Activated CD4-positive, alpha-beta T cell treated with anti-CD3 and anti-CD28 coated beads, Interleukin-2, amount 10 ng/mL, durations not matched to agents 7 days and 5 days (primary cell): ENCODE measurements at places on chromosomes 11 and 22.

- DNase-seq = no peak
Measured at GRCh38 chr11:34132261-34132965, 27.0 kb downstream of the NAT10 start.

- DNase-seq = no peak
Measured at GRCh38 chr11:3015796-3016195, 23.7 kb upstream of the NAP1L4 start.

- DNase-seq = no peak
Measured at GRCh38 chr11:89490981-89491690, at the start of gene NOX4. Gene NOX4, minus strand, starts transcription at chr11:89491375. Its CDS starts 129 bp downstream, at chr11:89491246.

GRCh38 chr11:57476047-57476756, 15.9 kb downstream of the RTN4RL2 start:
- no peak for DNase-seq

DNA sequence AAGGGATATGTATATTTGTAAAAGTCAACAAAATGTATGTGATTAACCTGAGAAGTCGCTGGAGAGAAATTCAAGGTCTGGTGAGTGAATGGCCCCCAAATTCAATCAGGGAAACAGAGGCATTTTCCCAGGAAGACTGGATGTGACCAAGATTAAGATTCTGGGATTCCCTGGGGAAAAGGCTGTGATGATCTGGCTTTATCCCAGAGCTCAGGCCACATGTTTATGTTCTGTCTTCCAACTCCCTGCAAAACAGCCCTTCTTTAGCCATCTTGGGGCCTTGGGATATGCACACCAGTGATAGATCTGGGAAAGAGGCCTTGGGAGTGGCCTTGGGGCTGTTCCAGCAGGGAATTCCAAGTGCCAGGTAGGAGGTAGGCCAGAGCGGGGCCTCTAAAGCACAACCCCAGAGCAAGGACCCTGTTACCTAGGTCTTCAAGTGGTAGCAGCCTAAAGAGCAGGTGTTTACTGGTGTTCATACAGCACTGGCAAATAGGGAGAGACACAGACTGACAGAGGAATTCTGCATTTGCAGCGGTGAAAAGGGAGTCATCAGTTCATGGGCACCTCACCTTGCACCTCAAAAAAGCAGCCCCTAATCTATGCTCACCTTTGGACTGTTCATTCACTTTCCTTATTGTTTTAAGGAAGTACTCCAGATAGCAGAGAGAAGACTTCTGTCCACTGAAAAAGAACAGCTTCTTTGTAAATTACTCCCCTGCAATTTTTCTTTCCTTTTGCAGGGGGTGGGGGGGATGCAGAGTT, 312.4 kb downstream of the BUD13 start:
- no peak for DNase-seq
